Stimulated activated CD4-positive, alpha-beta T cell treated with anti-CD3 and anti-CD28 coated beads, Interleukin-12 subunit alpha, Interleukin-12 subunit beta, amount 100 ng/mL, for 4 hours (primary cell): ENCODE measurements at places on chromosomes 1 and 21.
A peak's percentile ranks its signal among the peaks of the same experiment; 100 is the strongest.

DNA sequence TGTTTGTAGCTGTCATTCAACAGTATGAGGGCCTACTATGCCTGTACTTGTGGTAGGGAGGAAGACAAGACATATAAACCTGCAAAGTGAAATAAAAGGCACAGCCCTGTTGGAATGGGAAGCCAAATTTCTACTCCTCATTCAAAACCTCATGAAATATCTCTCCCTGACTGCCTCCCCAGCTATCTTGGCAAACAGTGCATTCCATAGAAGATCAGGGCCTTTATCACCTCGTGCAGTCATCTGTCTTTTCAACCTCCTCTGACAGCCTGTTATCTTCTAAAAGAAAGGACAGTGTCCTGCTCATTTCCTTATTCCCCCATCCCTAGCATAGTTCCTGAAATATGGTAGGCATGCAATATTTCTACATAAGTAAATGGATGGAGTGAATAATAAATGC lies 71.0 kb downstream of the SH3GLB1 start:
- no peak for DNase-seq

DNA sequence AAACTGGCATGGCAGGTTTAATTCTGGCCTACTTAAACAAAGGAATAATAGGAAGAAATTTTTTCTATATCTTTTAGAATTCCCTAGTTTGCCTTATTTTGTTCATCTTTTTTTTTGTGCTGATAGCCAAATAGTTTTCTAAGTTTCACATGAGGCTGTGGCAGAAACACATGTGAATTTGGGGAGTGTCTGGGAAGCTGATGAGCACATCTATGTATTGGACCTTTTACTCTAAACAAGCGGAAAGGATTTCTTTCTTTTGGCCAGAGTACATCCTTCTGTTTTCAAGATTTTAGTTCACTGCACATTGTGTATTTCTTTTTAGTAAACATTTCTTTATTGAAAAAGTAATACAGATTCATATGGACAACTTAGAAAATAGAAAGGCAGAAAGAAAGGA lies 5.6 kb downstream of the EEIG2 start:
- DNase-seq, result no peak

DNA sequence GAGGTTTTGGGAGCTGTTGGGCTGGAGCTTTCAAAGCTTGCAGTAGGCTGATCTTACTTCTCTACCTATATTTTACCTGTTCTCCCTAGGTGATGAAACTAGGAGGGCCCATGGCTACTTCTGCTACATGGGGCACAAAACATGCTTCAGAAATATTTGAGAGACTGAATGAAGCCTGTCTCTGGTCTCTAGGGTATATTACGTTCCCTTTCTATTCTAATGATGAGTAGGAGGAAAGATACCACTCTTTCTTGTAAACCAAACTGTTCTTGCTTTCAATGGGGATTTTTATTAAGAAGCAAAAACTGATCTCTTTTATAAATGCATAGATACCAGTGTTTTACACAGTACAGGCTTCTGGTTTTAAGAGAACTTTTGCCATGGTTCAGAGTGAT lies 103.1 kb downstream of the GALNT2 start:
- no peak for DNase-seq

GRCh38 chr1:151327903-151328674 lies 873 bp upstream of the PI4KB start:
- no peak for DNase-seq

DNA sequence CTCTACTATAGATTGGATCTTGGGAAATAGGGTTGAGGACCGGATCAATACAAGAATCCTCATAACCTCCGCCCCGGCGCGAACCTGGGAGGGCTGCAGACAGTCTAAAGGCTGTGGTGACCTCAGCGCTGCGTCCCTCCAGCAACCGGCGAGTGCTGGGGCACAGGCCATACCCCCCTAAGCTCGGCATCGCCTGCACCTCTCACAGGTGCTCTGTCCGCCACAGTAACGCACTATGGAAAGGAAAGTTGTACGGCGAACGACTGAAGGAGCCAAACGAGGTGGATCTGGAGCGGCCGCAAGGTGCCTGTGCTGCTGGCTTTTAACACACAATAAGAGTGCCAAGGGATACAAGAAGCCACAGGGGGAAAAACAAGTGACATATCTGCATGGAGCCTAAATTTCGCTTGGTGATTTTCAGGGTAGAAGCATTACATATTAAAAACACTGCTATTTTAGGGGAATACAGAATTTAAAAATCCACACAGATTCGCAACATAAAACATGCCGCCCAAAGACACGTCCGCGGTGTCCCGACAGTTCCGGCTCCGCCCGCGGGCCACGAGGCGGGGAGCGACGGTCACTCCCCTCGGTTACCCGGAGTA lies 1.4 kb upstream of the RBM15 start:
- DNase-seq, result peak; percentile 39

GRCh38 chr1:57165546-57165945 lies 199.7 kb upstream of the C8B start:
- DNase-seq, result no peak
